ENCODE measurements at places on chromosomes 1 and 21.

- DNase-seq: no peak
Measured at GRCh38 chr1:209829716-209830115, 1.9 kb downstream of the UTP25 start.

- DNase-seq: no peak
Measured at GRCh38 chr21:30990514-30991262, 47.6 kb downstream of the KRTAP19-8 start.

GRCh38 chr1:51697166-51697565, 80.3 kb downstream of the OSBPL9 start:
- no peak for DNase-seq

- DNase-seq: no peak
Measured at GRCh38 chr1:109996476-109996875, 11.9 kb downstream of the AHCYL1 start.
